ENCODE measurements at places on chromosomes 4 and X.

DNA sequence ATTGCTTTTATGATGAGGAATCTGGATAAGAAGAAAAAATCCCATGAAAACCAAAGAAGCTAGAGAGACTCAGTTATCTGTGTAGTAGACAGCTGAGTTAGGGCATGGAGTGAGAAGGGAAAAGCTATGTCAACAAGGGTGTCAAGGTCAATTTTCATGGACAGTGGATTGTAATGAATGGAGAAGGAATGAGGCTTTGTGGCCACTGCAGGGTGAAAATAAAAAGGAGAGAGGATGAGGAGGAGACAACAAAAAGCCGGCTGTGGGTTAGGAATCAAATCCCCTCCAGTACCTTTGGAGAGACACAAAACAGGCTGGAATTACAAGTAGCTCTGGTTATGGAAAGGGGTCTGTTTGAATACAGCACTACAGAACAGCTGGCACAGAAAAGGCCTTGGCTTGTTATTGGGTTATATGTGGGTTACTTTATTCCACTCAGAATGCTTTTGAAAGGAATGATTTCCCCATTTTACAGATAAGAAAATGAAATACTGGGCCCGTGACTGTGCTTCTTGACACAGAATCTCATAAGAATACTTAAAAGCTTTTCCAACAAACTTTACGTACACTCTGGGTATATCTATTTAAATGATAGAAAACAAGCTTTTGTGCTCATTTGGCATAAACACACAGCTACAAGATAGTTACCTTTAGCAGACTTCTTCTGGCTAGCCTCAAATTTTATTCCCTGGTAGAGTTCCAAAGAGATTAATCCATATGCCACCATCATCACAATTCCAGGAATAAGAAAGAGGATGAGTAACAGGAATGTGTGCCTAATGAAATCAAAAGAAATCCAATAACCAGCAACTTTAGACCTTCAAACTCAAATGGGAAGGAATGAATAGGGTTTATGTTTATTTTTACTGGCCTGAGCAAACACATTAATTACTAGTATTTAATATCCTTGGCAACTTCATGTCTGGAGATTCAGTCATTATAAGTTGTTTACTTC, 7.5 kb downstream of the CCKAR start:
- no peak for DNase-seq

DNA sequence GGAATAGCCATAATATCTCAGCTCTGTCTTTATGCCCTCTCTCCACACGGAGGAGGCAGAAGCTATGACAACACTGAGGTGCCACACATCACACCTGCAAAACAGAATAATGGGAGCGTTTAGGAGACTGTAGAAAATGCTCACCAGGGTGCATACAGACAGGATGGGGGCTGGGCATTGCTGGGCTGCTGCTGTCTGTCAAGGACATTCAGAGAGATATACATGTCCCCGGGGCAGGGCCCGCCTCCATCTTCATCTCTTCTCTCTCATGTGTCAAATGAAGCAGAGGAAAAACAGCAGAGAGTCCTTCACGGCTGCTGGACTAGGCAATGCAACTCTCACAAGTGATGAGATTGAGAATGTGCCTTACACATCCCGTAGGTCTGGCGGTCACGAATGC, 65.3 kb upstream of the DHRSX start:
- DNase-seq = no peak

GRCh38 chr4:108766058-108766457, 3.2 kb upstream of the ETNPPL start:
- DNase-seq = no peak

GRCh38 chr4:163217505-163217904, 50.8 kb upstream of the NAF1 start:
- no peak for DNase-seq

GRCh38 chr4:41569961-41570360, 32.0 kb downstream of the LIMCH1 start:
- DNase-seq = no peak

- DNase-seq = no peak
These were observed 396.6 kb downstream of the MAPK10 start for GRCh38 chr4:85963231-85963630.

DNA sequence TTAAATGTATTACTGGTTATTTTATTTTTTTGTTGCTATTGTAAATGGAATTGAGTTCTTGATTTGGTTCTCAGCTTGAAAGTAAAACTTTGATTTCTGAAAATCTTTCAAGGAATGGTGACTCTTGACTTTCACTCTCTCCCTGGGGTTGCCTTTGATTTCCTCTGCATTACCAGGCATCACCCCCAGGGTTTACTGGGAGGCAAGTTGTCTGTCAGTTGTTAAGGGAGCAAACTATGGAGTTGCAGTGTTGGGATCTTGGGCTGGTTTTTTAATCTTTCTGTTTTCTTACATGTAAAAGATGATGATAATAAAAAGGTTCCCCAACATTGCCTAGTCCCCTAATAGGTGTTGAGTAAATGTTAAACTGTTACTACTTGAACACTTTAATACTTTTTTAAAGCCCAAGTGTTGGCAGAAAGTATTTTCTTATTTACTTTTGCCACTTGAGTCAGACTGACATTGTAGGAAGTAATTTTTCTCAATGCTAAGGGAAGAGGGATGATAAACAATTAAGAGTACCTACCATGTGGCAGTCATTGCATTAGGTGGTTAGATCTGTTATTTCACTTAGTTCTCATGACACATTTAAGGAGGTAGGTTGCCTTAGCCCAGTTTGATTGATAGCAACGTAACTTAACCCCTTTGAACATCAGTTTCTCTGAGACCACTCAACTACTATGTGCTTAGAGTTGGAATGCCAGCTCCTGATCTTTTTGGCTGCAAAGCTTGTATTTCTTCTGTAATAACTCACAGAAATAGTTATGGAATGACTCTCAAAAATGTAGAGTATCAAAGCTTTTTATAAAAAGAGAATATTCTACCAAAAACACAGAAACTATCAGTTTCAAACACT, 67.1 kb downstream of the DCLK2 start:
- DNase-seq = no peak

DNA sequence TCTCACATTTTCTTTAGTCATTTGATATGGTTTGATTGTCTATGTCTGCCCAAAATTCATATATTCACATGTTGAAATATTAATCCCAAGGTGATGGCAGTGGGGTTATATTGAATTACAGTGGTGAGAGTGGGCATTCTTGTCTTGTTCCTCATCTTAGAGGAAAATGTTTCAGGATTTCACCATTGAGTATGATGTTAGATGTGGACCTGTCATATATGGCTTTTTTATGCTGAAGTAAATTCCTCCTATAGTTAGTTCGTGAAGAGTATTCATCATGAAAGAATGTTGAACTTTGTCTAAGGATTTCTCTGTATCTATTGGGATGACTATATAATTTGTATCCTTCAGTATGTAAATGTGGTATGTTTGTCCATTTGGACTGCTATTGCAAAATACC, 512.3 kb upstream of the EPHA5 start:
- DNase-seq = no peak

DNA sequence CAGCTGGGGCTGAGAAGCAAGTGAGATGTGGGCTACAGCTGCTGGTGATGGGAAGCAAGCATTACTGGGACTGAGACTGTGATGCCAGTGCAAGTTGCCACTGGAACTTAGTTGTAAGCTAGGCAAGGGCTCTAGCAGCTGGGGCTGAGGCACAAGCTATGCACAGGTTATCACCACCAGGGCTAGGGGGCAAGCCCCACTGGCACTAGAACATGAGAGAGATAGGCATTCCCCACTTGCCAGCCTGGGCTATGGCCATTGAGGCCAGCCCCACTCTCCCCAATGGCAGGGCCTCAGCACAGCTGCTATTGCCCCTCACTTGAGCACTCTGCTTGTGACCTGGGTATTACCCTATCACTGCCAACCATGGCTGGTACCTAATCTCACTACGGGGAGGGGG, 130.8 kb upstream of the SMIM31 start:
- no peak for DNase-seq

- no peak for DNase-seq
These were observed 12.5 kb downstream of the MOB1B start for GRCh38 chr4:70914631-70915030.

DNA sequence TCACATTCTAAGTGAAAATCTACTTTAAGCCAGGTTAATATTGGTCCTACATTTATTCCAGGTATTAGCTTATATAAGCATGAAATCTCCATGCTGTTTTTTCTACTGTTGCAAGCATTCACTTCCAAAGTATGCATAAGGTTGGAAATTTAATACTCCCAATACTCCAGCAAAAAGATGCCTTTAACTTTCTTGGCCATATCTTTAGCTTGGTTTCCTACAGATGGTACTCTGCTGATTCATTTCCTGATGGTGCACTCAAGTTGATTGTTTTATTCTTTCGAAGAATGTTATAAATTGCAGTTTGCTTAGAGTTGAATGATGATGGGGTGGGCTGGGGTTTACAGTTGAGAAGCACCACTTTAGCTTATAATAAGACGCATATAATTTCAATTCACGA, 330.2 kb downstream of the PTTG2 start:
- DNase-seq = no peak

DNA sequence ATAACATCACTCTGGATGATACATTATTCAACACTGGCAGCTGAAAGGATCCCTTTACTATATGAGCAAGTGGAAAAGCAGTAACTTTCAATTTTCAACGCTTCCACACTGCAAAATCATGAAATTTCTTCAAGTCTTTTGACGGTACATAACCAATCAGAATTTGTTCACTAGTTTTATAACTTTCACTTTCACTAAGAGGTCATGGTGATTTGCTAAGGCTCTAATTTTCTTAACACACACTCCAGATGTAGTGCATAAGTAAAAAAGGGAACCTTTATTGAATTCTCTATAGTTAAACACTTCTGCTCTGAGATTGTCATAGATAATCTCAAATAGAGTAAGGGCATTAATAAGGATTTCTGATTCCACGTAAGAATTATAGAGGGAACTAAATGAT, 4.1 kb downstream of the ARMCX2 start:
- DNase-seq = no peak

DNA sequence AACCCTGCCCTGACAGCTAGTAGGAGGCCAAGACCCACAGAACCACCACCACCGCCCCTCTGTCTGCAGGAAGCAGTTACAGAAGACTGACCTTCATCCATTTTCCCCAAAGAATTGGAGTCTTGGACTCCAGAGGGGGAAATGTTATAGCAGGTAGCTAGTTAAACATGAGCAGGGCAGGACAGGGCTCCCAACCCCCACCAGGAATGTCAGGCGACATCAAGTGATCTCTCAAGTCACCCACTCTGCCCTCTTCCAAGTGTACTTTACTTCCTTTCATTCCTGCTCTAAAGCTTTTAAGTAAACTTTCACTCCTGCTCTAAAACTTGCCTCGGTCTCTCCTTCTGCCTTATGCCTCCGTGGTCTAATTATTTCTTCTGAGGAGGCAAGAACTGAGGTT, 17.1 kb upstream of the AADAT start:
- no peak for DNase-seq

DNA sequence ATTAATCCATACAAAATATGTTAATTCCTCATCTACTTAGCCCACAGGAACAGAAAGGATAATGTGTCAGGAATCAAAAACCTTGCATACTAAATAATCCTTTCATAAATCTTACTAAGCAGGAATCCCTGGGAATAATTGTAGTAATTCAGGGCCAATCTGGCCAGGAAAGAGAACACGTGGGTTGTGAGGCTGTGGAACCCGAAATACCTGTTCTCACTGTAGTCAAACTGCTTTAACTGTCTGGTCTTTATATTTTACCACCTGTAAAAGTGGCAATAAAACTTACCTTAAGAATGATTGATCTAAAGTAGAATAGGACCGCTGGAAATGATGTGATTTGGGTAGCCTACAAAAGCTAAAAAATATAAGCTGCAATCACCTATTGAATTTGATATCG, 1620.9 kb downstream of the STIM2 start:
- no peak for DNase-seq

DNA sequence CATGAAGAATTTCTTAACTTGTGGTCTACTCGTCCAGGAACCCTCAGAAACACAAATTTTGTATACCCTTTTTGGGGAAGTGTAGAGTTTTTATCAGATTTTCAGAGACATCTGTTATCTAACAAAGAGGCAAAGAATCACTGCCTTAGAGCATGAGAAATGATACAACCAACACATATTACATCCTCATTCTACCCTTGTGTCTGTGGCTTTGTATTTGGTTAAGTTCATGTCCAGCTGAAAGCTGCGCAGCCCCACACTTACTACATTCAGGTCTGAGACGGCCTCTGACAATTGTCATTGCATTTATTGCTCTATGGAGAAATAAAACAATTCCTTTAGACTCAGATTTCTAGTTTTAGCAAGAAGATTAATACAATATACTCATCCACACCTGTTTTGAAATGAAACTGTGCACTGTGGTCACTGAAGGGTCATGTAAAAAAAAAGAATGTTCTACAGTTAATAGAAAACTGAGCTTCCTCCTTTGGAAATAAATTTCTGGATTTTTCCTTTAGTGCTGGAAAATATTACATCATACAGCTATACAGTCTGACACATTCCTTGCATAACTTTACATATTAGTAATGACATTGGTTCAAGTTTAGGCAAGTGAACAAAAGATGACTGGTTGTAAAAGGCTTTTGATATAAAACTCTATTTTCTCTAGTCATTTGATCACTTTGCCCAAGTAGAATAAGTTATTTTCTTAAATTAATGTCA, 39.8 kb downstream of the GLRB start:
- DNase-seq = no peak

DNA sequence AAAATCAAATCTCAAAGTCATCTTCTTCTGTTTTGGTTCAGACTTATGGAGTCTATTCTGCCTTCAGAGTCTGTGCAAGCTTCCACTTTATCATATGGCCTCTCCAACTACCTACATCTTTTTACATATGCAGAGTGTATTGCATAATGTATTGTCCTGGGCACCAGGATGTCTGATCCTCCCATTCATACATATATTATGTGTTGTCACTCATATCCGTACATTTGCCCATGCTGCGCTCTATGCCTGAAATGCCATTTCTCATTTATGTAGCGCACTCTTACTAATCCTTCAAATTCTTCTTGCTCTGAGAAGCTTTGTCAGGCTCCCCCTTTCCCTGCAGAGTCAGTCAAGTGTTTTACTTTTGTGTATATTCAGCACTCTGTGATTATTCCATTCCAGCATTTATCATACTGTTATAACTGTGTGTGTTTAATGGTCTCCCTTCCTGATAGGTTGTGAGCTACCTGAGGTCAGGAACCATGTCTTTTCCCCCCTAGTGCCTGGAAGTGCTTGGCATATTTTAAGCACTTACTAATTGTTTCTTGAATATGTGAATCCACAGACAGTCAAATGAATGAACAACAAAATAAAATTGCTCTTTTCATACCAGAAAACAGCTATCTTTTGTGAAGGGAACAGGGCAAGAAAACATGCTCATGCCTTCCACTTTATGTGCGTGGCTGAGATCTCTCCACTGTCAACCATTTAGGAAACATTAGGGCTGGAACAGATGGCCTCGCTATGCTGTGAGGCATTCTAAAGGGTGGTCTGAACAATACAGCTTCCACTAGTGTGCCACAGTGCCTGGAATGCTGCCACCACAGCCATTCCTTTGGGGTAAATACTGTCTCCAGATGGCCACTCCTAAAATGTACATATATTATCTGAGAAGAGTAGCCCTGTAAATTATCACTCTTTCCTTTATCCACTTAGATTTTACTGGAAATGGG, 81.8 kb downstream of the GLUD2 start:
- no peak for DNase-seq

Measured in activated naive CD4-positive, alpha-beta T cell (primary cell).